ENCODE measurements at places on chromosomes 11 and 22. TPM values are rescaled to one million over a fixed set of nuclear protein-coding genes. Genes with fewer than 3 reads are reported as not detected.

TMPRSS13 gene
- total RNA-seq: 0.17 TPM

SCARF2 gene
- 0.14 TPM for total RNA-seq

NECTIN1 gene
- total RNA-seq: 45.0 TPM

ANKK1 gene
- 1.4 TPM for total RNA-seq

LIF gene
- 0.17 TPM for total RNA-seq

DNAJB7 gene
- total RNA-seq: not detected

SMCO4 gene
- total RNA-seq: 6.2 TPM

CNTF gene
- 1.7 TPM for total RNA-seq

CNIH2 gene
- total RNA-seq: 0.34 TPM

PRG3 gene
- total RNA-seq: not detected

MGAT3 gene
- not detected for total RNA-seq

GRCh38 chr11:68950762-68951161 is 30.0 kb downstream of the MRGPRD start:
- DNase-seq: no peak

DNA sequence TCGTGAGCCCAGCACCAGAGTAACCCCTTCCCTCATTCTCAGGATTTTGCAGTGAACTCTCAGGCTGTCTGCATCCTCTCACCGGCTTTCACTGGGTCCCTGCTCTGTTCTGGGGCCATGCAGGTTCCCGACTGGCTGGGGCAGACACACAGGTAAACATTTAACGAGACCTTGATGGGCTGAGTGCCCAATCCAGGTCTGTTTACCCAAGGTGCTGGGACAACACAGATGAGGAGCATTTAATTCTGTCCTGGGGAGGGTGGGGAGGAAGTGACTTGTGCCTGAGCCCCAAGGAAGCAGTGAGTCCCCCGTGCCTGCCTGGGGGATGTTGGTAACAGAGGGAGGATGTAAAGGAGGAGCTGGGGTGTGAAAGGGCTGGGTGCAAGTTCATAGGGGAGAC is 4.4 kb downstream of the BIK start:
- DNase-seq: no peak

GRCh38 chr11:45374653-45375059 is 88.5 kb upstream of the SYT13 start:
- no peak for DNase-seq

- DNase-seq: no peak
These were observed 5.5 kb downstream of the FGF19 start for GRCh38 chr11:69698362-69698761.

- no peak for DNase-seq
These were observed 171.5 kb upstream of the B3GAT1 start for GRCh38 chr11:134583397-134583990.

DNA sequence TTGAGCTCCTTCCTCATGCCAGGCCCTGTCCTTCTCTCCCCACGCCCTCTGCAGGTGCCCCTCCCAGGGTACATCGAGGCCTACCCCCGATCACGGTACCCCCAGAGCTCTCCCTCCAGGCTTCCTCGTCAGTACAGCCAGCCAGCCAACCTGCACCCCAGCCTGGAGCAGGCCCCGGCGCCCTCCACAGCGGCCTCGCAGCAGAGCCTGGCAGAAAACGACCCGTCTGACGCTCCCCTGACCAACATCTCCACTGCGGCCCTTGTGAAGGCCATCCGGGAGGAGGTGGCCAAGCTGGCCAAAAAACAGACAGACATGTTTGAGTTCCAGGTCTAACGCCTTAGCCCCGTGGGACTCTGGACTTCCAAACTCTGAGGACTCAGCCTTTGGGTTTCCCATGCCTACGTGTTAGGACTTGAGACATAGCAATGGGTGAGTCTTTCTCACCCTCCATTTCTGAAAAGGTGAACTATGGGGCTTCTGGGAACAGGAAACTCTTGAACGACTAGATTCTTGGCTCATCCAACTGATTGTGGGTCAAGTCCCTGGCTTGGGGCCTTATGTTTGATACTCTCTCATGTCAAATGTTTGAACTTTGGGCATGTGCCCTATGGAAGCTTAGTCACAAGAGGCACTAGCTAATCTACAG is 32.7 kb downstream of the C11orf91 start:
- DNase-seq: no peak

DNA sequence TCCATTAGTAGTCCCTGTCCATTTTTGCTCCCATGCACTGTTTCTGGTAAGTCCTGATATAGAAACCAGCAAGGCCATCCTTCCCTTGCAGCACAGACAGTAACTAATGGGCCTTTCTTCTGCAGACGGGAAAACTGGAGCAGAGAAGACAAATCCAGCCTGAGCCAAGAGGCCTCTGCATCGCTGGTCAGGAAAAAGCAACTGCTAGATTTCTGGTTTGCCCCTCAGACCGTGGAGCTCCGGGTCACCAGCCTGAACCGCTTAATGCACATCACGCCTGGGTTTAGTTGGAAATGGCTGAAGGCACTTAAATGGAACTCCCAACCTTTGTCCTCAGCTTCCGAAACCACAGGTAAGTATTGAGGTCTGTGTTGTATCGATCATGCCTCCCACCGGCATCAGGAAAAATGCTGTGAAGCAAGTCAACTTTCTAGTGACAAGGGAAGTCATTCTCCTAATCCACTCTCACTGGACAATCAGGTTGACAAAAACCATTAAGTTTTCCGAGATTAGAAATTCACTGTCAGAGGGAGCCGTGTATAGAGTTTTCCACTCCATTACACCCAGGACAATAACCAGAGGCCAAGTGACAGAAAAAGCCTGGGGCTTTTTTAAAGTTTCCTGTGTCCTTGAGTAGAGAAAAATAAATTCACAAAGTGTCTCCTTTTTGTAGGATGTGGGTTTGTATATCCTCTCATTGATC is 14.8 kb upstream of the LMO2 start:
- no peak for DNase-seq

- no peak for DNase-seq
These were observed 5.9 kb upstream of the HMOX1 start for GRCh38 chr22:35375031-35375430.

- DNase-seq: peak; percentile 51
These were observed 539 bp upstream of the SLC36A4 start for GRCh38 chr11:93198215-93198845.

- DNase-seq: no peak
These were observed 11.8 kb upstream of the CD59 start for GRCh38 chr11:33747979-33748378.

- DNase-seq: no peak
These were observed 11.0 kb upstream of the NECTIN1 start for GRCh38 chr11:119739975-119740374.

DNA sequence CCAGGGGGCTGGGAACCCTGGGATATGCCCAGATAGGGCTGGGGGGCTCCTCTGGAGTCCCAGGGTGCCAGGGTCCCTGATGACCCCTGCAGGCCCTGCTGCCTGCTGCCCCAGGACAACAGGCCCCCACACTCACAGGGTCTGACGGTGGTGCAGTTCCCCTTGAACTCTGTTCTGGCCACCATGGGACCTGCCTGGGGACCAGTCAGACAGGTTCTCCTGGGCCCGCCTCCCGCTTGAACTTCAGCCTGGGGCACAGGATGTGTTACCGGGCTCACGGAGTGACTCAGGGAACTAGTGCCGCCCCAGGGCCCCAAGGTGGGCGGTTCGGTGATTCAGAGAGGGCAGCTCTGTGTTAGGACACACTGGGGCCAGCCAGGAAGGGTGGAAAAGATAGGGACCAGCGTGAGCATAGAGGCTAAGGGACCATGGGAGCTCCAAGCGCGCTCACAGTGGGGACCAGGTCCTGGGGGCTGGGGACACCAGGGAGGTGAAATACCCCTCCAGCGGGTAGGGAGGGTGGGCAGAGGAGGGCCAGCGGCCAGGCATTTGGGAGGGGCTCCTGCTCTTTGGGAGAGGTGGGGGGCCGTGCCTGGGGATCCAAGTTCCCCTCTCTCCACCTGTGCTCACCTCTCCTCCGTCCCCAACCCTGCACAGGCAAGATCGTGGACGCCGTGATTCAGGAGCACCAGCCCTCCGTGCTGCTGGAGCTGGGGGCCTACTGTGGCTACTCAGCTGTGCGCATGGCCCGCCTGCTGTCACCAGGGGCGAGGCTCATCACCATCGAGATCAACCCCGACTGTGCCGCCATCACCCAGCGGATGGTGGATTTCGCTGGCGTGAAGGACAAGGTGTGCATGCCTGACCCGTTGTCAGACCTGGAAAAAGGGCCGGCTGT is 21.5 kb upstream of the TXNRD2 start:
- DNase-seq: peak; percentile 83

GRCh38 chr11:77249427-77249826 is 52.1 kb downstream of the GDPD4 start:
- DNase-seq: peak; percentile 64

GRCh38 chr11:64742087-64742888 is 1.7 kb downstream of the RASGRP2 start:
- no peak for DNase-seq

DNA sequence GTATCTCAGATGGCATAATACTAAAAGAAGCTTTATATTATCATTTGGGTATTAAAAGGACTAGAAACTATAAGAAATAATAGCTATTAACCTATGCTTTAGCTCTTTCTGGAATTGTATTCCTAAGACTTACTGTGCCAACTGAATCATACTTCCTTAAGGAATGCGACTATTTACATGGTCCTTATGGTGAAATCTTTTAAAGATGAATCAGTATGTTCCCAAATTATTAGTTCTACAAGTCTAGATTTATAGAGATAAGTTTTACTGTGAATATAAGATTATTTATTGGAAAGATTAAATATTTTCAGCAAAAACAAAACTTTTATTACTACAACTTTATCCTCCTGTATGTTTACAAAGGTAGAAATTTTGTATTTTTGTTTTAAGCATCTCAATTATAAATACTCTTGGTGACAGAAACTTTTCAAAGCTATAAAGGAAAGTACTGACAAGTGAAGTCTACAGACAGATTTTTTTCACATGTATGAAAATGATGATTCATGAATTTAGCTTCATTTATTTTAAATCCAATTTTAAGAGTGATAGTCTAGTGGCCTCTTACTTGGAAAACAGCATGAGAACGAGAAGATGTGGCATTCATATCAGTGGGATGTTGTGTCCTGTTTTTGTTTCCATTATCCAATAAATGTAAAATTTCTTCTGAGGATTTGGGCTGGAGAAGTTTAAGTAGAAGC is 17.8 kb downstream of the KIF18A start:
- DNase-seq: peak; percentile 37

GRCh38 chr11:92346220-92346619 is 121.6 kb downstream of the FAT3 start:
- no peak for DNase-seq

- no peak for DNase-seq
These were observed 75.2 kb downstream of the LDLRAD3 start for GRCh38 chr11:36019005-36019596.

DNA sequence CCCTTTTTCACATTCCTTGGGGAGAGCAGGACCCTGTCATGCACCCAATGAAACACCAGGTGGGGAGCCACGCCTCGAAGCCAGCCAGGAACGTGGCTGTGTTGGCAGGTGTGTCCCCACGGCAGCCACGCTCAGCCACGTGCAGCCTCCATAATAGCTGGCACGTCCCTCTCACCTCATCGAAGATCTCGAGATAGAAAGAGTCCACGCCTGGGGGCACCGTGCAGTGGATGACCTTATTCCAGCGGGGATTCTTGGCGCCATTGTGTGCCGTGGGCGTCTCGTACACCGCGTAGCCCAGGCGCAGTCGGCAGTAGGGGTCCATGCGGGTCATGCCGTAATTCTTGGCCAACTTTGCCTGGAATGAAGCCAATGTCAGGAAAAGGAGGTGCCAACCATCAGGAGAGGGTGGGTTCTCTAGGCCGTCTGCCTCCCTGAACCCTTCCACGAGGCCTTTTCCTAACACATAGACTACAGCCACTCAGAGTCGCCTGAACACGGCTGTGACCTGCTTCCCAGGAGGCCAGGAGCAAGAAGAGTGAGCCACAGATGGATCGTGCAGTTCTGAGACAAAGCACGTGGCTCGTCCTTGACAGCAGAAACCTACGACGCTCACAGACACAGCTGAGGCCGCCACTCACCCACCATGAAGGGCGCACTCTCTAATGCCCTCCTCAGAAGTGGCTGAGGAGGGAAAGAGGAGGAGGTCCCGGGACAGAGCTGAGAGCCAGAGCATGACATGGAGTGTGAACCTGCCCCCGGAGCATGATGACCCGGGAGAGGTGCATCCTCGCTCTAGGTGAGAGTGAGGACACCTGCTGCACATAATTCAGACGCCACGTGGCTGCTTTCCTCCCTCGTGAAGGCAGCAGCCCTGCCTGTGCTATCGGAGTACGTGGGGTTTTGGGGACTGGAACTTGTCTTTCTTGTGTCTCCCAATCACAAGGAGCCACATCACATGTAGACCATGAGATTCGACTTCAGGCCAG is 19.1 kb downstream of the TOLLIP start:
- no peak for DNase-seq

DNA sequence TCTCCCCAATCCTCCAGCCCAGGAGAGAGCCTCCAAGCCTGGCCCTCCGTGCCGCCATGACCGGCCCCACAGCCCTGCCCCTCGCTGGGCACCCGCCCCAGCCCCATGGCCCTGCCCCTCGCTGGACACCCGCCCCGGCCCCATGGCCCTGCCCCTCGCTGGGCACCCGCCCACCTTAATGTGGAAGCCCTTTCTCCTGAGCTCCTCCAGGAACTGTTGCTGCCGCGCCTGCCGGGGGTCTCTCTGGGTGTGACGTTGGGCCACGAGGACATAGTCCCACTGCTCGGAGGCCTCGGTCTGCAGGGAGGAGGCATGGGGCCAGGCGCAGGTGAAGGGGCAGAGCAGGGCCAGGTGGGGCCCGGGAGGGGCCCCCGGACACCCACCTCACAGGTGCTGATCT is 8.2 kb downstream of the ANO9 start:
- DNase-seq: no peak

GRCh38 chr22:43177479-43177878 is 9.5 kb downstream of the TTLL12 start:
- no peak for DNase-seq

GRCh38 chr22:25824828-25825423 is 82.9 kb downstream of the MYO18B start:
- DNase-seq: no peak

- no peak for DNase-seq
These were observed at the start of gene CERK for GRCh38 chr22:46737976-46738646. TSS of gene CERK (minus strand) at chr22:46738252. CDS start at chr22:46738148, 104 bp downstream.

DNA sequence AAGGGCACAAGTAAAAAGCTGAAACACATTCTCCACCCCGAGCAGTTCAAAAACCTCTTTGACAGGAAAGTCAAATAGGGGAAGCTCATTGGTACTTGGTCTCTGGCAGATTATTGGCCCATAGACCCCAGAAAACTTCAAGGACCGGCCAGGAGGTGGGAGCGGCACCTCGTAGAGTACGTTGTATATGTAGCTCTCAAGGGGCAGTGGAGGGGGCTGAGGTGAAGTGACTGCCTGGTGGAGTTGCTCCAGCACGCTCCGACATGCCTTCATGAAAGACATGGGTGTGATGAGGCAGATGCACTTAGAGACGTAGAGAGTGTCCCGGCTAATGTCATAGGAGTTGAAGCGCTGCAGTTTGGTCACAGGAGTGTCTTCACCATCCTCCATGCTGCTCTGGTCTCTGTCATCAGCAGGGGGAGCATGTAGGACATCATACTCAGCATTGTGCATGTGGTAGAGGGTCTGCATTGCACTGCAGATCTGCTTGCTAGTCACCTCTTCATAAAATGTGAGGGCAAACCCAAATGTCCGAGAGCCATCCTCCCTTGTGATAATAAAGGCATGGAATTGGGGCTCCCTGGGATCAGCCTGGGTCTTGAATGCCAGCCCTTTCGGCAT is 61.3 kb downstream of the DENND5A start:
- DNase-seq: no peak

GRCh38 chr11:132088551-132088950 is 718.1 kb downstream of the NTM start:
- DNase-seq: peak; percentile 55

Data from foreskin keratinocyte (primary cell).